Activated T-cell treated with anti-CD3 and anti-CD28 coated beads for 24 hours (primary cell): ENCODE measurements at places on chromosomes 2 and 18.

GRCh38 chr2:173931751-173932150 is 33.4 kb downstream of the SP3 start:
- no peak for DNase-seq

DNA sequence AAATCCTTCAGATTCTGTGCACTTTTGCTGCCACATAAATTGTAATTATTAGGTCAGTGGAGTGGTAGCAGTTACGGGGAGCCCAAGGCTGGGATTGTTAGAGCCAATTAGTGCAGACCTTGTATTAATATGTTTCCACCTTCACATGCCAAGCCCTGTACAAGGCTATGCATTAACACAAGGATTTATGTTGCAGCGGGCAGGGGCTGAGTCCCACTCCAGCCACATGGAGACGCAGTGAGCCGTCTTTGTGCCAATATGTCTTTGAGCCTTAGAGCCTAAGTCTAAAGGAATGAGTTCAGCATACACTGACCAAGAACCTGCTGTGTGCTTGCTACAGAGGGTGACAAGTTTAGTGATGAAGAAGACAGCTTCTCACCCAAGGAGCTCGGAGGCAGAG is 238.2 kb downstream of the TSN start:
- DNase-seq = no peak

GRCh38 chr18:70464343-70465114 is 175.7 kb downstream of the SOCS6 start:
- no peak for DNase-seq

DNA sequence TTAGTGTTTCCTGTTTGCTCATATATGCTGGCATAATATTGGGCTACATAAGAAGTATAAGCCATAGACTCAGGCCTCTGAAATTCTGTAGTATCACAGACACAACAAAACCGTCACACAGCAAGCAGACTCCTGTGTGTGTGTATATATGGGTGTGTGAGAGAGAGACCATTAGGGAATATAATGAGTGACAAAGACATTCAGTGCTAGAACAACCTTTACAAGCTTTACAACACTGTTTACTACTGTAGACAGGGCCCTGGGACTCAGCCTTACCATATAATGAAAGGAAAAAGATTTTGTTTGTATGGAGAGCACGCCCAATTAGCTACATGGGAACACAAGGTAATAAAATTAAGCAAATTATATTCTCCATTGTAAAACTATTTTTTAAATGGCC is 65.4 kb upstream of the TMEM182 start:
- DNase-seq = no peak

- no peak for DNase-seq
These were observed 3.4 kb downstream of the PXDN start for GRCh38 chr2:1740716-1741589.

DNA sequence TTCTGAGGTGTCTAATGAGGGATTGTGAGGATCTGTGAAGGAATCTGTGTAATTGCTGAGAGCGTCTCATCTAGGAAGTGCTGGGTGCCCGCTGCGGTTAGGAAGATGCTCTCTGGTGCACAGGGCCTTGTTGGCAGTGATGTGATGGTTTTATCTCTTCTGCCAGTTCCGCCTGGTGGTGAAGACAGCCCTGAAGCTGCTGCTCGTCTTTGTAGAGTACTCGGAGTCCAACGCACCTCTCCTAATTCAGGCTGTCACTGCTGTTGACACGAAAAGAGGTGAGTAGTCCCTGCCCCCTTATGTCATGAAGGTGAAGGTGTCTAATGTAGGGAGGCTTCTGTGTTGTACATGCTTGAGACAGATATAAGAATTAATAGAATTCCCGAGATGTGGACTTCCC is 234.2 kb downstream of the TPGS2 start:
- DNase-seq = no peak

DNA sequence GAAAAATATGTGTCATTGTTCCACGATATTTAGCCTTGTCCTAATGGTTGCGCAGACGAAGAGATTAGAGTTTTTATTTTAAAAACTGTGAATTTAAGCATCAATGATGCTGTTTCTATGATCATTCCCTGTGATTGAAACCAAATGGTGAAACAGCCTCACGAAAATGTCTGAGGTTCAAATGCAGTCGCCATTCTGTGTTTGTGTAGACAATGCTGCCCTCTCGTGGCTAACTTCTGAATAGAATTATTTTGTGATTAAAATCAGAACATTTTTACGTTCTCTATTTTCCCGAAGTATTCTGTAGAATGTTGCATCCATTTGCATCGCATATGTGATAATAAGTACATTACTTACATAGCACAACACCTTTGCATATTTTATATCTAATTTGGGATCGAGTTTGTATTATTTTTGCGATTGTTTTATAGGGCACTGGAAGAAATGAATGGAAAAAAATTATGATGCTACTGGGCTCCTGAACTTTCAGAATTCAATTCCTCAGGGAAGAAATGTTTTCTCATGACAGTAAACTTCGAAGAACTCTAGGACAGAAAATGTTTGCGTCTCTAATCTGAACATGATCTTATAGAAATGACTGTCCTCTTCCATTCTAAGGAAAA is 54.8 kb upstream of the CREB1 start:
- peak; percentile 23 for DNase-seq

DNA sequence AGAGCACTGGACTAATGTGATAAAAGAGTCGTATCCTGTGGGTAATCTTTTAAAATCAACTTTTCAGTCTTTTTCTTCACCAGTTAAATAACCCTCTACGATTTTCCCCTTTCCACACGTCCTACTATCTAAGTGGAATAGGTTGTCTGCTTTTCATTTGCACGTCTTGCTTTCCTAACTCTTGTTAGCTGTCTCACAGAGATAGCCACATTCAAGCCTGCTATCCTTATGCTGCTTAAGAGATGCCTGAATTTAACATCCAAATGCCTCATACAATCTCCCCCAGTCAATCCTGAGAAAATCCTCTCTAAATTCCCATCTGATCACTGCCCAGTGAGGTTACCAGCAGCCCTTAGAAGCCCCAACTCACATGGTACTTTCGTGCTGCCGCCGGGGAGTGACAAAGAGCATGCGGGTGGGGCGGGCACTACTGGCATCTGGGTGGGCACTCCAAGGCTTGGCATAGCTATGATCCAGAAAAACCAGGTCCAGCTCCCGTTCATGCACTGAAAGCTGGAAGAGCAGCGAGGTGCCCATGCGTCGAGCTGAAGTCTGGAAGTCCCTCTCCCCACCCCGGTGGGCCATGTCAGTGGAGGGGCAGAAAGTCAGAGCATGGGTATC is 1.5 kb downstream of the KANSL3 start:
- no peak for DNase-seq

GRCh38 chr2:222656526-222657446 is 894 bp upstream of the FARSB start:
- no peak for DNase-seq

- DNase-seq = no peak
These were observed 23.3 kb upstream of the ARPC2 start for GRCh38 chr2:218193701-218194100.

- no peak for DNase-seq
These were observed 104.2 kb upstream of the NEUROD1 start for GRCh38 chr2:181784556-181784955.

GRCh38 chr2:226797289-226797988 is 2.2 kb downstream of the IRS1 start:
- DNase-seq = no peak

- DNase-seq = no peak
These were observed 78.6 kb downstream of the NDUFA10 start for GRCh38 chr2:239946562-239946863.

GRCh38 chr18:80033181-80034067 is 810 bp upstream of the RBFA start:
- peak; percentile 41 for DNase-seq
